ENCODE measurements at places on chromosomes 6 and 20.

DNA sequence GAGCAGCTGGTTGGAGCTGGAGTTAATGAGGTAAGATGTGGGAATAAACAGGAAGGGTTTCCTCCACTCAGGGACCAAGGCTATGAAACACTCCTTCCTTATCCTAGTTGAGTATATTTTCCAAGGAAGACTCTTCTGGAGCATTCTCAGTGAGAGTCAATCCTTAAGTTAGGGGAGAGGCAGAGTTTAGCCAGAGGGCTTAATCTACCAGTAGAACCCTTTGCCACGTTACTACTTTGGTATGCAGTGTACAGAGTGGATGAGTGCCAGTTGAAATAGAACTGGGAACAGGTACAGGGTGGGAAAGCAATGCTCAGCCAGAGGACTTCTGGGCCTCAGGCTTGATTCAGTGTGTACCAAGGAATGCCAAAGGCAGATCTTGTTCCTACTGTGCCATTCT lies 114.3 kb downstream of the UBE3D start:
- no peak for DNase-seq

- no peak for DNase-seq
These were observed 63.6 kb downstream of the SSR1 start for GRCh38 chr6:7249391-7249790.

GRCh38 chr6:110334423-110335180 lies 23.5 kb downstream of the METTL24 start:
- DNase-seq, result no peak

- DNase-seq, result no peak
These were observed 172.8 kb upstream of the SNX9 start for GRCh38 chr6:157650261-157650640.

GRCh38 chr20:41320976-41321375 lies 3.4 kb upstream of the ZHX3 start:
- no peak for DNase-seq

GRCh38 chr6:109964949-109965348 lies 13.2 kb upstream of the GPR6 start:
- DNase-seq, result no peak

GRCh38 chr20:49561256-49561655 lies 6.7 kb downstream of the PTGIS start:
- no peak for DNase-seq

GRCh38 chr6:169157197-169158148 lies 96.2 kb downstream of the THBS2 start:
- no peak for DNase-seq

DNA sequence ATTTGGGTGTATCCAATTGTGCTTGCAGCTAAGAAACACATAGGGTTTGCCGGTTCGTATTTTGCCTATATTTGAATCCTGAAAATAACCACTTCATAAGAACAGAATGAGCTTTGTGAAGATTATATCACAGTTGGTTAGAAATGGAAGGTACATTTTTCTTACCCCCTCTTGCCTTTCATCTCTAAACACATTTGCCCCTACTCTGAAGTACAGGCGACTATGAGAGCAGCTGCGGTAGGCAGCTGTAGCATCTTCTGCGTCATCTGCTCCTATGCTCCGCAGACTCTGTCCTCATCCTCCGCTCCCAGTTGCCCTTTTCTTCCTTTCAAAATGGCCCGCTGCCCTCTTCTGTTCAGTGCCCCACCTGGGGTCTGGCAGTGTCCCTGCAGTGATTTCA lies 47.6 kb upstream of the REV3L start:
- no peak for DNase-seq

DNA sequence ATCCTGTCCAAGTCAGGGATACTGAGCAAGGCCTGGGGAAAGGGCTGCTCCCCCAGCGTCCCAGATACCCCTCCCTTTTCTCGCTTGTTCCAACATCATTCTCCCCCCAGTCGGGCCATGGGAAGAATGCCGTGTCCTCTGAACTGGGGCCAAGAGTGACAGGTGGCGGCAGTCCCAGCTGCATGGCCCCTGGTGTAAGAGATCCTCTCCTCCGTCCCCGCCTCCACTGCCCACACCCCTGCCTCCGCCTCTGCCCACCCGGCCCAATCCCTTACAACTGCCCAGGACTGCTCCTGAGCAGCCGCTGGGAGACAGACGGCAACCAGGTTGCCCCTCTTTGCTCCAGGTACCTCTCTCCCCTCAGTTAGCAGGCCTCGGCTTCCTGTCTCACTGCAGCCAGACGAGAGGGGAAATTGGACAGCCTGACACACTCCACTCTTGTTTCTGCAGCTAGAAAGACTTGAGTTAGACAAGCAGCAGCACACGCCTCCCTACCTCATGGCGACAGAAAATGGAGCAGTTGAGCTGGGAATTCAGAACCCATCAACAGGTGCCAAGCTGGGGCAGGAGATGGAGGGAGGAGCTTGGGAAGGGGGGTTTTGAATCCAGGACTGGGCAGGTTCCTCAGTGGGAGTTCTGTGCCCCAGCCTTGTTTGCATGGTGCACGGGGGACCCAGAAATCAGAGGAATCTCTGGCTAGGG lies at the start of gene MYLK2:
MYLK2 (plus strand) TSS at position 274 of the 702 bp plus-strand sequence; CDS start at position 499, 225 bp downstream.
- no peak for DNase-seq

GRCh38 chr6:37893257-37893656 lies 73.7 kb downstream of the ZFAND3 start:
- no peak for DNase-seq

DNA sequence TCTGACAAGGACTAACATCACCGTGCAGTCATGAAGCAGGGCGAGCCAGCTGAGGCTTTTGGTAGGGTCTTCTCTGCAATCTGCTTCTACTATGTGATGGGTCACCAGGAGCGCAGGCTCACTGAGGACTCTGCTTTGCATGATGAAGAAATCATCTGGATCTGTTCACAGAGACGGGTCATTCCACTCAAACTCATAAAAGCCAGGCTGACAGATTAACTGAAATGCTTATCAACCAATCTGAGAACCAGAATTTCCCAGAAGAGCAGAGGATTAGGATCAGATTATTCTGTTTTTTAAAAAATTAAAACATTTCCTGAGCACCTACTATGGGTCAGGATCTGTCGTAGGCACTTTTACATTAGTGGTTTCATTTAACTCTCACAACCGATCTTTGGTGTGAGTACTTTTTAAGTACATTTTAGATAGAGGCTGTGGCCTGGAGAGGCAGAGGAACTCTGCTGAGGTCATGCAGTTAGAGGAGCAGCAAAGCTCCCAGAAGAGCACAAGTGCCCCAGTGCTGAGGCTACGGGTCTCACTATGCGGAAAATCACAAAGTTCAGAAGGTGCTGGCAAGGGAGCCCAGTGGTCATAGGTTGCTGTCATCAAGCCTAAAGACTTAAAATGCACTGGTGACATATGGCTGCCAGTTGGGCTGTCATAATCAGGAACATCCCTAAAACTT lies 109.1 kb downstream of the BACH2 start:
- no peak for DNase-seq

DNA sequence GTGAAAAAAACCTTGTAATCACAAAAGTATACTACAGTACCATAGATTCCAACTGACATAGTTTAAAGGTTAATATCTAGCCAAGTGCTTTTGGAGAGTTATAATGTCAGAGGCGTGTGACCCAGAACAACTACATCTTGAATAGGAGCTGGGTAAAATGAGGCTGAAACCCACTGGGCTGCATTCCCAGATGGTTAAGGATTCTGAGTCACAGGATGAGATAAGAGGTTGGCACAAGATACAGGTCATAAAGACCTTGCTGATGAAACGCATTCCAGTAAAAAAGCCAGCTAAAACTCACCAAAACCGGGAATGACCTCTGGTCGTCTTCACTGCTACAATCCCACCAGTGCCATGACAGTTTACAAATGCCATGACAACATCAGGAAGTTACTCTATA lies 22.4 kb upstream of the KIAA0408 start:
- DNase-seq, result no peak

DNA sequence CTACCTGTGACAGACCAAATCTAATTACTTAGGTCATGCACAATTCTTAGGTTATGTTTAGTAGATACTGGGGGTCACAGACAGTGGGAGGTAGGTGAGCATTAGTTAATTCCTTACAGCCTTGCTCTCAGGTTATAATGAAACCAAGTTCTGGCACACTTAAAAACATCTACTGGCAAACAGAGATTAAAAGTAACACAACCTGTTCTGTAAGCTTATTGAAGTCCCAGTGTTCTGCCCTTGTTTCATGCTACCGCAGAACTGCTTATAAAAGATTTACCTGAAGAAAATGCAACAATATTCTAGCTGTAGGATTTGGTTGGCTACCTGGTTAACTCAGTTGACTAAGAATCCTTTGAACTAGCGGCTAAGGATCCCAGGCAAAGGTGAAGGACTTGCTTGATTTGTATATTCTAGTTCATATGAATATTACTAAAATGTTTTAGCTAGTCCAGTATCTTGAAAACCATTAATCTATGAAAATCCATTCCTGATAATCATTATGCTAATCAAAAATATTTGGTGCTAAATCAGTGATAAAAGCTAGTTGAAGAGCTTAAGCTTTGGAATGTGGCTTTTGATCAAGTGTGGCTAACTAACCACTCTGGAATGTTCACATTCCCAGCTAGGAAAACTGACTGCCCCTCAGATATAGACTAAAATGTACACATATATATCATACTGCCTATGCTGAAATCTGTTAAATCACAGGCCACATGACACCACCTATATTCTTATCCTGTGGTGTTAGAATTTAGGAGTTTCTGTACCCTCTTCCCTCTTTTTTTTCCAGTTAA lies 7.2 kb downstream of the PEX3 start:
- DNase-seq, result no peak

DNA sequence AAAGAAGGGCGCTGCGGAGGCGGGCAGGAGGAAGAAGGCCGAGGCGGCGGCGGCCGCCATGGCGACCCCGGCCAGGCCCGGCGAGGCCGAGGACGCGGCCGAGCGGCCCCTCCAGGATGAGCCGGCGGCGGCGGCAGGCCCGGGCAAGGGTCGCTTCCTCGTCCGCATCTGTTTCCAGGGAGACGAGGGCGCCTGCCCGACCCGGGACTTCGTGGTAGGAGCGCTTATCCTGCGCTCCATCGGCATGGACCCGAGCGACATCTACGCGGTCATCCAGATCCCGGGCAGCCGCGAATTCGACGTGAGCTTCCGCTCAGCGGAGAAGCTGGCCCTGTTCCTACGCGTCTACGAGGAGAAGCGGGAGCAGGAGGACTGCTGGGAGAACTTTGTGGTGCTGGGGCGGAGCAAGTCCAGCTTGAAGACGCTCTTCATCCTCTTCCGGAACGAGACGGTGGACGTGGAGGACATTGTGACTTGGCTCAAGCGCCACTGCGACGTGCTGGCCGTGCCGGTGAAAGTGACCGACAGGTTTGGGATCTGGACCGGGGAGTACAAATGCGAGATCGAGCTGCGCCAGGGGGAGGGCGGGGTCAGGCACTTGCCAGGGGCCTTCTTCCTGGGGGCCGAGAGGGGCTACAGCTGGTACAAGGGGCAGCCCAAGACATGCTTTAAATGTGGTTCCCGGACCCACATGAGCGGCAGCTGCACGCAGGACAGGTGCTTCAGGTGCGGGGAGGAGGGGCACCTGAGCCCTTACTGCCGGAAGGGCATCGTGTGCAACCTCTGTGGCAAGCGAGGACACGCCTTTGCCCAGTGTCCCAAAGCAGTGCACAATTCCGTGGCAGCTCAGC lies 780 bp downstream of the ZCCHC3 start:
- peak; percentile 25 for DNase-seq
